ENCODE measurements at places on chromosomes 1 and 21.

DNA sequence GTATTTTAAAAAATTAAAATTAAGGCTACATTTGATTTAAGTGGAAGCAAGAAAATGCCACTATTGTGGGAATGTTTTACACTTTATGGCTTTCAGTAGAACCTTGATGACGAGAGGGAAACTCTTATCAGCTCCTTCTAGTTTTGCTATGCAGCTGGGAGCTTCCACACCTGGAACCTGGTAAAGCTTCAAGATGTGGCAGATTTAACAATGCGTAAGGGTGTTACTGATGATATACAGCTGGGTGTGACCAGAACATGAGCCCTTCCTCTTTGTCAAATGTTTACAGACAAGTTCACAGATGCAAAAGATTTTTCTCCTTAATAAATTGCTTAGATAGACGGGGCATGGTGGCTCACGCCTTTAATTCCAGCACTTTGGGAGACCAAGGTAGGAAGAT is 20.3 kb downstream of the TTC13 start:
- DNase-seq = no peak

- no peak for DNase-seq
Measured at GRCh38 chr1:183472488-183473216, at the start of gene SMG7. SMG7 (plus strand) TSS chr1:183472499; CDS start chr1:183472621, 122 bp downstream.

DNA sequence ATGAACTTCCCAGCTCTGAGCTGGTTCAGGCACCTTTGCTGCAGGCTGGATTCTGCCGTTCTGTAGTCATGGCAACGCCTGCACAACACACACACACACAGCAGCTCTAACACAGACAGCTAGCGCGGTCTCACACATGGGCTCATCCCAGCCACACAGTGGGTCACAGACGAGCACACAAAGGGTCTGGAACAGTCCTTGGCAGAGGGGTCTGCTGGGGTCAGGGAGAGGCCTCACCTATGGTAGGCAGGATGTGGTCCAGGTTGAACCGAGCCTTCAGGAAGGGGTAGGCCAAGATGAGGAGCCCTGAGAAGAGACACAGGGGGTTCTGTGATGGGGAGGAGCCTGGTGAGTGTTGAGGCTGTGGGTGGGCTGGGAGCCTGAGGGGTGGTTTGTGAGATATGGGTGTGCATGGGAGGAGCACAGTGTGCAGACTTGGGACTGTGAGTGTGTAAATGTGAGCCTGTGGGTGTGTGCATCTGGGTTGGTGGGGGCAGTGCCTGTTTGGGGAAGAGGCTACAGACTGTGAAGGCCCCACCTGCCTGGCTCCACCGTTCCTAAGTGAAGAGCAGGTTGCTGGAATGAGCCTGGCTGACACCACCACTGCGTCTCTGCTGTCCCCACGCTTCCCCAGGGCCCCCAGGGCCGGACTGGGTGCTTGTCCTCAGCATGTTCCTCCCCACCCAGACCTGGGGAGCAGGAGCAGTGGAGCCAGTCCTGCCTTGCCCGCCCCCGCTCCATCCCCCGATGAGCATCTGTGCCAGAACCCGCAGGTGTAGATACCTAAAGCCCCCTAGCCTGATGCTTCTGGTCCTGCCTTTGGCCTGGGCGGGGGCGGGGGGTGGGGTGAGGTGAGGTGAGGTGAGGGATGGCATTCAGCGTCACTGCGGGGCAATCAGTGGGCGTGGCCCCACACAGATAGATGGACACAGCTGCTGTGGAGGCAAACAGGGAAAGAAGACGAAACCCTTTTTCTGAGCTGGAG is 1.5 kb downstream of the KNCN start:
- no peak for DNase-seq

DNA sequence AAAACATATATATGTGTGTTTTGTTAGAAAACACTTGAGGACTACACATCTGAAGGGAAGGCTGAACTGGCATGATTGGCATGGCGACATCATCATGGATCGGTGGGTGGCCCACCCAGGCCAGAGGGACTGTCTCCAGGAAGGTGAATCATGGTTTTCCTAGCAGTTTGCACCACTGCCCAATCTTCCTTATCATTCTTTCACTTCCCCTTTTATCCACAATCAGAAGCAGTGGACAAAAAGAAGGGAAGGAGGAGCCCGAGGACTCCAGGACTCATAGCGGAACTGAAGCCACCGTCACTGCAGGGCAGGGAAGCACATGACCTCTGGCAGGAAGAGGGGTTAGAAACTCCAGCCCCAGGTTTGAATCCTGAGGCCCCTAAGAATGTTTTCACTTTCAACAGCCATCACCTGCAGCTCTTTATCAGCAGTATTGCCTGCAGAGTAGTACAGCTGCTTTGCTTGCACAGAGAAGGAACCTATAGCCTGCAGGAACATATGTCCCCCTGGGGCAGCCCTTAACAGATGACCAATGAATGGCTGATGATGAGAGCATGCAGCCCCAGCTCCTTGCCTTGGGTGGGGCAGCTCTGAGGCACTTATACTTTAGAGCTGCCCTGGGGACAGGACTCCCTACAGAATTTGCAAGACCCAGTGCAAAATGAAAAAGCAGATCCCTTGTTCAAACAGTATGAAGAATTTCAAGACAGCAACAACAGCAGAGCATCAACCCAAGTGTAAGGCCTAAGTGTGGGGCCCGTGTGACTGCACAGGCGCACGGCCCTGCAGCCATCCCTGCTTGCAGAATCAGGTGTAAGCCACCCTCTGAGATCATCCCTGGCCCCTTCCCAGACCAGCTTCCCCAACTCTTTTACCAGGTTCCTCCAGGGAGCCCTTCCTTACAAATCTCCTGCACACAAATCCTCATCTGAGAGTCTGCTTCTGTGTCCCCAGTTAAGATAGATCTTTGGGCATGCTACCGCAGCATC is 241.8 kb upstream of the IRF2BP2 start:
- peak; percentile 52 for DNase-seq

DNA sequence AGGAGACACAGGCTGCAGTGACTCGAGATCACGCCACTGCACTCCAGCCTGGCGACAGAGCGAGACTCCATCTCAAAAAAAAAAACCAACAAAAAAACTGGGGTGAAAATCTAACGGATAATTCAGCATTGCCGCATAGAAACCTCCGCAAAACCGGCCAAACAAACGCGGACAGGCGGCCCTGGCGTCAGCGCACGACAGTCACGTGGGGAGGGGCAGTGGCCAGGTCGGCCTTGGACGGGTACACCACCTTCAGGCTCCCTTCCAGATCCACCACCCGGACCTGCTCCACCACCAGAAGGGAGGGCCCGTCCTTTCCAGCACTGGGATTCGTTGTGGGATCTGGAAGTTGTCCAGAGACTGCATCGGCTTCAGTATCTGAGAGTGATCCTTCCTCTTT is 8.4 kb downstream of the SMIM1 start:
- DNase-seq = no peak

DNA sequence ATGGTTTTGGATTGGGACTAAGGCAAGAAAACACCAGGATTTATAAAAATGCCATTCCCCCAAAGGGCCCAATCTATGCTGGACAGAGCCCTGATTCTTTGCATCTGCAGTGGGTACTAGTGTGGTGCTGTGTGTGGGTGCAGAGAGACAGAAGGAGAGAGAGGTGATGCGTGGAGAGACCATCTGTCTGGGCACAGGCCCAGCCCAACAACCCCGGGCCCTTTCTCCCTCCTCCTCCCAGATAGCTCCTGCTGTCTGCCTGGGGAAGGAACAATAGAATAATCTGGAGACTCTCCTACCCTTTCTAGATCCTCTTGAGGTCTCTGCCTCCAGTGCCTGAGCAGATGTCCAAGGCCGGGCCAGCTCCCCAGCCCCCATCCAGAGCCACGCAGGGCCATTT is 15.1 kb downstream of the KIAA1614 start:
- DNase-seq = no peak

- DNase-seq = no peak
Measured at GRCh38 chr1:98437011-98437410, 224.5 kb upstream of the SNX7 start.

- no peak for DNase-seq
Measured at GRCh38 chr1:242811092-242811840, 286.8 kb upstream of the PLD5 start.

DNA sequence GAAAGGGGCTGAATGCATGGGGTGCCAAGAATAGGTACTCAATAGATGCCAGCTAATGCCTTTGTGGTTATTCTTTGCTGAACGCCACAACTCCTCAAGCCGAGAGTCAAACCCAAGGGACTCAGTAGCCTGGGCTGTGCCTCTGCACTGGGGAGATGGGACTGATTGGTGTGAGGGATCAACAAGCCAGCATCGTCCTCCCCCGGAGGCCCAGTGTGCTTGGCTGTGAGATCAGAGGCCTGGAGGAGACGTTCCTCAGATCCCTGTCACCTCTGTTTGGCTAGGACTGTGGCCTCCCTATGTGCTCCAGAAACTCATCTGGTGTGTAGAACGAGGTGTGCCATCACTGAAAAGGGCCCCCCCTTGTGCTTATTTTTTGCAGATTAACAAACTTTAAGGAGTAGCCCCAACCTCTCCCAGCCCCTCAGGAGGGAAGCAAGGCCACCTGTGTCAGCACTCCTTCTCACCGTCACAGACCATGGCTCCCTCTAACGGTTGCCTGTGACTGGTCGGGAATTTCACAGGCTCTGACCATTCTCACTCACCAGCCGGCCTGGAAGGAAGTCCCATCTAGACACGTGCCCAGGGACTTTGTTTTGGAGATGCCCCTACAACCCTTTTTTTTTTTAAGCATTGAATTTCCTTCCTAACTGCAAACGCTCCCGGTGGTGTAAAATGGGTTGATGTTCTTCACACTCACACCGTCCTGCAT is 194.0 kb upstream of the VAMP3 start:
- DNase-seq = peak; percentile 43

DNA sequence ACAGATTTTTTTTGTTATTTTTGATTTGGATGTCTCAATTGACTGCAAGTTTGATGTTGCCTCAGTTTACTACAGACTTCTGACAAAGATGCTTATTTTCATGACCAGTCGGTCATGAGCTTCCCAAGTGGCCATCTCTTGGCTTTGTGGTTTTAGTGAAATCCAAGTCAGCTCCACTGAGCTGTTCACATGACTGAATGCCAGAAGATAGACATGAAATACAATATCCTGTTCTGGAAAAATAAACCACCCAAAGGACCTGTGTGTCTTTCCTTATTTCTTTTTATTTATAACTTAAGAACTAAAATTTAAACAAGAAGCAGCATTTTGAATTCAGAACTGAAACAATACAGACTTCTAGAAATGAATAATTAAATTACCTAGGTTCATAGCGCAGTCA is 89.3 kb downstream of the HMCN1 start:
- DNase-seq = no peak

DNA sequence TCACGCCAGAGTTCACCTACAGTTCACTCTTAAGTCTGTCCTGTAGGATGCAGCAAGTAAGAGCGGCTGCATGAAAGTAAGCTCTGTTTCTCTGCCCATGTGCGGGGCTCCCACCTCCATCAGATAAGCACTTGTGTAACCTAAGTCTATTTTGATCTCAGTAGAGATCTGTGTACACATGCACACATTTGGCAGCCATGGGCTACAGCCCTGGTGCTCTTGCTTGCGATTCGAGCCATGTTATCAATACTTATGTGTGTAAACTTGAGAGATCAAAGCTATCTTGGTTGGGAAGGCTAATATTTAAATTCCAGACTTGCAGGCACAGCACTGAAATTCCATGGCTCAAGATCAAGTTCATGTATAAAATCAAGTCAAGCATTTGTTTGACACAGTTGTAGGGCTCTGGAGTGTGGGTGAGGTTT is 244.7 kb upstream of the FGGY start:
- DNase-seq = no peak

DNA sequence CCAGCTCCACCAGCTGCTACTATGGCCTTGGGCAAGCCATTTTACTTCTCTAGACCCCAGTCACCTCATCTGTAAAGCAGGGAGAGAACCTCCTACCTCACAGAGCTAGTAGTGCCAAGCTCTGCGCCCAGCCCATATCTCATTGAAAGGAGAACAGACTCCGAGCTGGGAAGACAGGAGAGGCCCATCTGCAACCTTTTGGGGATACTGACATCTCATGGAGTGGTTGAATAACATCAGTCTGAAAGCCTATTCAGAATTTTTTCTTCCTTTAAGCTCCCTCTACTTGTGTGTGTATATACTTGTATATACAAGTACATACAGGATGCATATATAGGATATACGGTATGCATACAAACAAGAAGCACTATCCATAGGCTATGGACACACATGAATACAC is 279.5 kb upstream of the POU3F1 start:
- no peak for DNase-seq

DNA sequence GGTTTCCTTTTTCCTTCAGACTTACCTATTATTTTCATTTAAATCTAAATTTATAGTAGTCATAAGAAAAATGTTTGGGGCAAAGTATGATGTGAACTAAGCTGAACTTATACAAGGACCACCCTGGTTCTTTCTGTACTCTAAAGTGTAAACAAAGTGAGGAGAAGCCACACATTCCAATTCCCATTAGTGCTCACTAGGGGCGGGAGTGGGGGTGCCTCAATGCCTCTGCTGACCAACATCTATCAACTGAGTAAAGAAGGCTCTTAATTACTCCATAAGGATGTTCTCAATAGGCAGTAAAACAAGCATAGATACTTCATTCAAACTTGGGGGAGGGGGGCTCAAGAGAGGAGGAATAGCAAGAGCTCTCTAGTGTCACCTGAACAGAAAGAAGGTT is 151.7 kb downstream of the CDC42BPA start:
- no peak for DNase-seq

DNA sequence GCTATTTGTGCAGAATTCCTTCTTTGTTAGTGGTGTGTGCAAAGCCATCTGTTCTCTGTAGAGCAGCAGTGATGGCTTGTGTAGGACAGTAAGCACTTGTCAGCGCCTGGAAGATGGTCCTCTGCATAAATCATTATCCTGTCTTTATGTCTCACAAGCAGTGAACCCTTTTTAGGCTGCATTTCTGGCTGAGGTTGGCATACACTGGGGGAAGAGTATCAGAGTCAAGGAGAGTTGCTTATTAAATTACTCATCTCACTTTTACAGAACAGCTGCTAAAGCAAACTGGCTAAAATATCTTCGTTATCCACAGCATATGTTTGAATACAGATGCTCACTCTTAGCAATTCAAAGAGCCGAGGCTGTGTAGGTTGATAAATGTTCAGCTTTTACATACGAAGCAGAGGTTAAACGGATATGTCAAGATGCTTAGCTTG is 54.6 kb upstream of the NCAM2 start:
- no peak for DNase-seq

DNA sequence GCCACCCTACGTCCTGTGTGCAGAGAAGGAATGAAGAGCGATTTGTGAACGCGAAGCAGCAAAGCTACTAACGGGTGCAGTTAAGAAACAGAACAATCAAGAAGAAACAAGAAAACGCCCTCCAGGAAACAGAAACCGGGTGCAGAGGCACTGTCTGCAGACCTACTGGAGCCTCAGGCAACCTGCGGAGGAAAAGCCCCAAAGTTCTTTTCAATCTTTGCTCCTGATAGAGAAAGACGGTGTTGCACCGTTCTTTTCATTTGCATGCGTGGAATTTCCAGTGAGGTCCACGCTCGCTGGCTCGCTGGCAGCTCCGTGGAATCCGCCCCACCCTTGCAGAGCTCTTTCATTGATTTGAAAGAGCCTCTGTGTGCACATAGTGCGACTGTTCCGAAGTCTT is 37.0 kb upstream of the PDE9A start:
- DNase-seq = no peak

DNA sequence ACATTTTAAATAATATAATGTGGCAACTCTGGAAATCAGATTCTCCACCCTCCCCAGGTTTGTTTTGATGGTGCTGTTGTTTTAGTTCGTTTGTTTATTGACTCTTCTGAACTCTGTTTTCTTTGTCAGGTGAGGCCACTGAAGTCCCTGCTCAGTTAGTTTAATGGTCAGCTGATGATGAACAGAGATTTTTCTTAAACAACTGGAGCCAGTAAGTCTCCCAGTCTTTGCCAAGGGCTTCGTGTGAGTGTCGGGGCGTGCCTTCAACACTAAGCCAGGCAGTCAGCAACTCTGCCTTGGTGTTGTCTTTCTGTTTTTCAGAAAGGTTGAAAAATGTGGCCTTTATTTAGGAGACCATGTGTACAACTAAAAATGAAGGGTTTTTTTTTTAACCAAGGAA is 58.9 kb downstream of the TEX35 start:
- no peak for DNase-seq

Data from endothelial cell of umbilical vein (primary cell).